Fibroblast of villous mesenchyme (primary cell): ENCODE measurements at places on chromosomes 7 and 10. TPM values are rescaled to one million over a fixed set of nuclear protein-coding genes. Genes with fewer than 3 reads are reported as not detected.

- no peak for DNase-seq
Measured at GRCh38 chr7:155276800-155277375, 20.8 kb upstream of the INSIG1 start.

GRCh38 chr7:22571766-22572165 lies 71.8 kb upstream of the STEAP1B start:
- DNase-seq, result no peak

GRCh38 chr7:5838761-5839500 lies 41.7 kb upstream of the OCM start:
- no peak for DNase-seq

Gene EBF3
- 0.32 and 6.0 TPM in 2 replicates for total RNA-seq
